HepG2 (cell line): ENCODE measurements at places on chromosomes 1 and 21.
A peak's percentile ranks its signal among the peaks of the same experiment; 100 is the strongest.

DNA sequence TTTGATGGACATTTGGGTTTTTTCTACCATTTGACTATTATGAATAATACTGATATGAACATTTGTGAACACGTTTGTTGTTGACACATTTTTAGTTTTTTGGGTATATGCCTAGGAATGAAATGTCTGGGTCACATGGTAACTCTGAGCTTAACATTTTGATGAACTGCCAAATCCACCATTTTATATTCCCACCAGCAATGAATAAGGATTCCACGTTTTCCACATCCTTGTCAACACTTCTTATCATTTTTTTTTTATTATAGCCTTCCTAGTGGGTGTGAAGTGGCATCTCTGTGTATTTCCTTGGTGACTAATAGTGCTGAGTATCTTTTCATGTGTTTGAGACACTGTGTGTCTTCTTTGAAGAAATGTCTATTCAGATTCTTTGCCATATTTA lies 67.6 kb downstream of the RASAL2 start:
- DNase-seq: no peak

DNA sequence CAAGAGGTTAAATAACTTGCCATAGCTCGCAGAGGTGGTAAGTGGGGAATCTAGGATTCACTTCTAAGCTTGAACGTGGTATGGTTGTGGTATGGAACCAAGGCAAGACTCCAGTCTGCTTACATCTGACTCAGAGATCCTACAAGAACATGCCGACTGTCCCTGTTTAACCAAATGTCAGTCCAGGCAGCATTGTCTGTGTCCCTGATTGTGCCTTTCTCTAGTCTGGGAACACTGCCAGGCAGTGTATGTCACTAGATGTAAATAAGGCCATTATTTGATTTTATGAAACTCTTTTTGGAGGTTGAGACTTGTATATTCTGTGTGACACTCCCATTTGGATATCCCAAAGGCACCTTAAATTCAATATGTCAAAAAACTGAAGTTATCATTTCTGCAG lies 96.0 kb downstream of the NOS1AP start:
- DNase-seq: no peak

GRCh38 chr1:98410082-98410481 lies 251.4 kb upstream of the SNX7 start:
- no peak for DNase-seq

- DNase-seq: no peak
These were observed 76.5 kb upstream of the C1orf21 start for GRCh38 chr1:184310157-184310819.

DNA sequence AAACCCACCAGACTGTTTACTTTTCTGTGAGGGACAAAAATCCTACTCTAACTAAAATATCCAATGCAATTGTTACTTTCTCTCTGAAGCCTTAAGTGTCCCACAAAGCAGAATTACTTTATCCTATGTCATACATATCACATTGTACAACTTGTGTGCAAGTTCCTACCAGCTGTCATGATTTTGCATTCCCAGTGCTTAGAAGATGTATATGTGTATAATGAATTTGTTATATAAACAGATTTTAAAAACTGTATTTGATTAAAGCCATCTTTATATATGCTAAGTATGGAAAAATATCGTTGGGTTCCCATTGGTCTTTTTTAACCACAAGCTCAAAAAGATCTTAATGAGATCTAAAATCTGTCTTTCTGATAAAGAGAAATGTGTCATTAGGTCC lies 57.0 kb downstream of the DPH5 start:
- no peak for DNase-seq

DNA sequence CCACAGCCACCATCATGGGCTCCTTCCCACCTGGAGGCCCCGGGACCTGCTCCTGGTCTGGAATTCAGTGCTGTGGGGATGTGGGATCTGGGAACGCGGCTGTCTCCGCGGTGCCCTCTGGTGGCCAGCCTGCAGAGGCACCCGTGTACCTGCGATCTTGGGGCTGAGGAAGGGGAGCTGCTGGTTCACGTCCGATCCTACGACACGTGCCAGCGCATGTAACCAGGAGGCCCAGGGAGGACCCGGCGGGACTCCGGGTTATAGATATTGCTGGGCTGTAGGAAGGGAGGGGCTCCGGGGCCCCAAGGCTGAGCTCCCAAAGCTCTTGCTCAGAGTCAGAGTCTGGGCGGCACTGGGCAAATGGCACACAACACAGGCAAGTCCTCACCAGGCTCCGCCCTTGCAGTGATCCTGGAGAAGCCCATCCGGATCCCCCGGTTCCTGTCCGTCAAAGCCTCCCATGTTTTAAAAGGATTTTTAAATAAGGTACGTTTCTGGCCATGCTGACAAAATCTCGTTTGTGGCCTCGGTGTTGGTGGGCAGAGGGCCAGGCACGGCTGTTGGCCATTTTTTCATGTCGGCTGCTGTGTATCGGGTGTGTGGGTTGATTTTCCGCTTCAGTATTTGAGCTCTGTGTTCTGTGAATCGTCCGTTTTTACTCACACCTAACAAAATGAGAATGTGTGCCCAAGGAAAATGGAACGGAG lies 20.1 kb downstream of the FAAP20 start:
- DNase-seq: peak; percentile 23

GRCh38 chr1:38045401-38046332 lies 926 bp downstream of the POU3F1 start:
- DNase-seq: no peak

- no peak for DNase-seq
These were observed 31.7 kb upstream of the TADA1 start for GRCh38 chr1:166907763-166908162.

- no peak for DNase-seq
These were observed 3.9 kb upstream of the PALMD start for GRCh38 chr1:99642053-99642452.

DNA sequence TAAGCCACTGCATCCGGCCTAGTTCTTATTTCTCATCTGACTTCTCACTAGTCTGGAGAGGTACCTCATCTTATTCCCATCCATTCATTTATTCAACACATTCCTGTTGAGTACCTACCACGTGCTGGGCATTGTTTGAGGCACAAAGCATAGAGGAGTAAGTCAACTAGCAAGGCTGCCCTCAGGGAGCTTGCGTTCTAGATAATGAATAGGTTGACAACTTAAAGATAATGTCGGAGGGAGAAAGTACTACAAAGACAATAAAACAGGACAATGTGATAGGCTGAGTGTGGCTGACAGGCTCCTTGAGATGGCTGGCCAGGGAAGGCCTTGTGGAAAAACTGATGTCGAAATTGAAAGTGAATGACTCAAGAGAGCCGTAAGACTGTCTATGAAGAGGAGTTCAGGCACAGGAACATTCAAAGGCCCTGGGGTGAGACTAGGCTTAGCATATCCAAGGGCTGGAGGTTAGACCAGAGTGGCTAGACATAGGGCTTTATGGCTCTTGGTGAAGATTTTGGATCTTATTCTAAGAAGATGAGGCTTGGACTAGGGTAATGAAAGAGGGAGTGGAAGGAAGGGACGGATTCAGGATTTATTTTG lies 18.3 kb downstream of the SPATA21 start:
- no peak for DNase-seq

DNA sequence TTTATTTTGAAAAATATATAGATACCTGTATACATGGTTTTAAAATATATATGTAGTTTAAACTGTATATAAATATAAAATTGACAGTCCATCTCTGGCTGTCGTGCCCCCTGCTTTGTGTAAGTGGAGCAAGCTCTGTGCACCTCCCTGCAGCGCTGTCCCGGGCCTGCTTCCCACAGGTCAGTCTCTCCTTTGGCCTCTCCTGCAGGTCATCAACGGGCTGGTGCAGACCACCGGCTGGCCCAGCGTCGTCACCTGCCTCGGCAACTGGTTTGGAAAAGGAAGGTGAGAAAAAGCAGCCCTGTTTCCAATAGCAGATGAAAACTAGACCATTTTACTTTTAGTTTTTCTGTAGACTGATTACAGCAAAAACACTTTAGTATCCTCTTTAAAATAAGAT lies 28.5 kb downstream of the SLC37A1 start:
- no peak for DNase-seq

DNA sequence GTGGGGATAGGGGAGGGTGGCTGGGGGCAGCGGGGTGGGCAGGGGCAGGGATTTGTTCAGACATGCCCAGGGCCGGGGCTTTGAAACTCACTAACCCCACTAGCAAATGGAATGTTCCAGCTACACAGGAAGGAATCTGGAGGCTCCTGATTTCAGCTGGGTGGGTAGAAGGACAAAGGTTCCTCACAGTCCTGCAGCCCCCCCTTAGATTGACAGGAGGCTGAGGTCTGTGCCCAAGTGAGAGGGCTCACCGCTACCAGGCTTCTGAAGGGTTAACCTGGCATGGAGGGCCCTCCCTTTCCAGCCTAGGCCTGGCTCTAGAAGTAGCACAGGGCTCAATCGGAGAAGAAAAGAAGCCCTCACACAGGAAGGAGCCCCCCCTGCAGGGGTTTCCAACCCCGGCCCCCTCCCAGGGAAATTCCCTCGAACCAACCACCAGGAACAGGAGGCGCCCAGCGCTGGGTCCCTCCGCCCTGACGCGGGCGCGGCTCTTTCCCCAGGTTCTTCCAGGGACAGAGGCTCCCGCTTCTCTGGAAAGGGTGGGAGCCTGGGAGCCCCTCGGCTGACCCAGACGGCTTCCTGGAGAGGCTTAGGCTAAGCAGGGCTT lies 3.3 kb downstream of the EPHA2 start:
- peak; percentile 59 for DNase-seq

DNA sequence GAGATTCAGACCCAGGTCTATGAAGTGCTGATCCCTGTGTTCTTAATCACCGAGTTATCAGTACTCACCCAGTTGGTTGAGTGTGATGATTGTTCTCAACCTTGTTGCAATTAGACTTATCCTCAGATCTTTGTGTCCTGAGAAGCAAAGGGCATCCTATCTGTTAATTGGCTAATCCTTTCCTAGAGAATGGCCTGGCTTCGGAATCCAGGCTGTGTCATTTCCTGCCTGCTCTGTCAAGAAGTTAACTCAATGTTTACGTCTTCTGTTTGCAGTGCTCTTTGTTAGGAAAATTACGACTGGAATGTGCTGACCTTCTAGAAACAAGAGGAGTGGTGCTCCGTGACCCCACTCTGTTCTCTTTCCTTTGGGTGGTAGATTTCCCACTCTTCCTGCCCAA lies 14.7 kb downstream of the GAS5 start:
- no peak for DNase-seq

DNA sequence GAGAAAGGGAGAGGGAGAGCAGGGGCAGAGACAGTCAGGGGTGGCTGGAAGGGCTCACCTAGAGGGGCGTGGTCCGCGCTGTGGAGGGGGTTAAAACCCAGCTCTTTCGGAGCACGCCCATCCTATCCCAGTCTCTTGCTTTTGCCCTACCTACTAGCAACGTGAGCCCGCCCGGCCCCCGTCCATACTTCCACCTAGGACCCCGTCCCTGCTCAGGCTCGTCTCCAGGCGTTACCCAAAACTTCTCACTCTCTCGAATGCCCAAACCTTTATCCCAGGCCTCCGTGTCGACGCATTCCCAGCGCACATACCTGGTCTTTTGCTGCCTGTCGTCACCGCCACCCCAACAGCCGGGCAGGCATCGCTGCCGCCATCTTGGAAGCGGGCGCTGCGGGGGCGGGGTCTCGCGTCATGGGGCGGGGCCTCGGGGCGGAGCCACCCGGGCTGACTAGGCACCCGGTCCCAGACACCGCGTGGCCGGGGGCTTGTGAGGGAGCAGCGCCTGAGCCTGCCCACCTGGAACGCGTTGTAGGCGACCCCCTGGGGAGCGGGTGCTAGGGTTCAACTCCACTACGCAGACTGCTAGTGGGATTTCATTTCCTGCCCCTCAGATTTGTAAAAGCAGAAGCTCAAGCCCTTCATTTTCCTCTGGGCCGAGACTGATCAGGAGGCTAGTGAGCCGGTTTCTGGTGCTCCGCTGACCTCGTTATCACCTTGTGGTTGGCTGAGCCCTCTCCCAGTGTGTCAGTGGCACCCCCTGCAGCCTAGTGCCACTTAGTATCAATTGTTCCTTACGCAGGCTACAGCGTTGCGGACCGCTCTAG lies at the start of gene B4GALT3:
Gene B4GALT3 (minus strand): TSS at position 396 of the 824 bp plus-strand sequence. CDS start 1,447 bp downstream, outside the sequence.
- peak; percentile 87 for DNase-seq

GRCh38 chr1:167328816-167329483 lies 108.3 kb downstream of the POU2F1 start:
- DNase-seq: no peak

DNA sequence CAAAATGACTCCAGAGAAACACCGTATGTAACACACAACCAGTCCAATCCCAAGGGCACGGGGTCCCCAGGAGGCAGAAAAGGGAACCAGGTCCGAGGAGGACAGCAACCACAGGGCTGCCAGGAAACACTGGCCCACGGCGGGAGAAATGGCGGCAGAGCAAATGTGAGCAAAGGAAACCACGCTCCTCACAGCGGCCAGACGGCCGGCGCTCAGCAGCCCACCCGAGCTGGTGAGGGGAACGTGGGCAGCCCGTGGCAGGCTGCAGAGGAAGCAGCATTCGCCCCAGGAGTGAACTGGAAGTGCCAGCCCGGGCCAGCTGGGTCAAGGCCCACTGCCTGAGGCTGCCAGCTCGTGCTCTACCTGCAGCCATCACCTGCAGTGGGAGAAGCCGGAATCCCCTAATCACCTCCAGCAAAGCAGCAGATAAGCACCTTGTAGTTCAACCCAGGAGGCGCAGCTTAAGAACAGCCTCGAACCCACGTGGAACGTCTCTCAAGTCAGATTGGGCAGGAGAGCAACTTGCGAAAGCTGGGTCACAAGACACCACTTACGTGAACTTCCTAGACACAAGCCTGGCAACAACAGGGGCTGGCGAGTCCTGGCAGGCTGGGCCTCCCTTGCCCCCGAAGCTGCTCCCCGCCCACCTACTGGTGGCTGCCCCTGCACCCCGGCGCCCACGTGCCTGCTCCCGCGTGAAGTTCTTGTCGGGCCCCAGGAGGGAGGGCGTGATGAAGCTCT lies 6.7 kb downstream of the SLC19A1 start:
- DNase-seq: no peak

DNA sequence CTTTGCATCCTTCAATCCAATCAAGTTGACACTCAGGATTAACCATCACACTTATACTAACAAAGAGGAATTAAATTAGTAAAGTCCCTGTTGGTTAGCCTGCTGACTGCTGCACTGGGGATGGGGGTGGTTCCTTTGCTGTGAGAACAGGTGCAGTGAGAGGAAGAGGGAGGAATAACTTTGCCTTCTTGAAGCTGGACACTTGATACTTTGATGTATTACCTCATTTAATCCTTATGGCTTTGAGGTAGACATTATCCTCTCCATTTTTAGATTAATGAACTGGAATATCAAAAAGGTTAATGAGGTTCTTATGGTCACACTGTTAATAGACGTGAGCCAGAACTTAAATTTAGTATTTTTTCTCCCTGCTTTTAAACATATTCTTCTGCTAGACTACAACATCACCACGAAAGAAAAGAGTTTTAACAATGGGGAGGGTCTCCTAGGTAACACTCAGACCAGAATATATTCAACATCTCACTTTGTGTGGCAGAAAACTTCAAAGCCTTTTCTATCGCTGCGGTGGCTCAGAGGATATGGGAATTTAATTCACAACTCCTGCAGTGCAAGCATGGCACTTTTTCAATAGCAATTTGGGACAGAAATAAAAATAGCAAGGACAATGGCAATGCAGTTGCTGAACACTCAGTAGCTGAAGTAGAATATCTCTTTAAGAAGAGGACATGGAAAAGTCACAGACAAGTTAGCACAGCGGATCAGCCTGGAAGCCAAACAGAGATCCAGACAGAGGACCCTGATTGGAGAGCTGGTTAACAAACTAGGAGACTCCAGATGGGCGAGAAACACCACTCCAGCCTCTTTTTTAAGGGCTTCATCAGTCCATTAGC lies 68.8 kb upstream of the DNAH14 start:
- no peak for DNase-seq

- DNase-seq: no peak
These were observed 49.8 kb upstream of the IKBKE start for GRCh38 chr1:206420471-206420870.

- DNase-seq: no peak
These were observed 144.0 kb downstream of the KIF26B start for GRCh38 chr1:245298781-245299180.

- no peak for DNase-seq
These were observed at the start of gene S100A6 for GRCh38 chr1:153535242-153536011. S100A6 (minus strand) TSS chr1:153535991; CDS start chr1:153535339, 652 bp downstream.
